Lung microvascular endothelial cell (primary cell): ENCODE measurements at places on chromosomes 7 and 10. TPM values are rescaled to one million over a fixed set of nuclear protein-coding genes. Genes with fewer than 3 reads are reported as not detected.

GRCh38 chr7:25664593-25664992 lies 436.3 kb upstream of the NPVF start:
- DNase-seq: no peak

The PAX4 gene
- total RNA-seq: not detected in 2 replicates

DNA sequence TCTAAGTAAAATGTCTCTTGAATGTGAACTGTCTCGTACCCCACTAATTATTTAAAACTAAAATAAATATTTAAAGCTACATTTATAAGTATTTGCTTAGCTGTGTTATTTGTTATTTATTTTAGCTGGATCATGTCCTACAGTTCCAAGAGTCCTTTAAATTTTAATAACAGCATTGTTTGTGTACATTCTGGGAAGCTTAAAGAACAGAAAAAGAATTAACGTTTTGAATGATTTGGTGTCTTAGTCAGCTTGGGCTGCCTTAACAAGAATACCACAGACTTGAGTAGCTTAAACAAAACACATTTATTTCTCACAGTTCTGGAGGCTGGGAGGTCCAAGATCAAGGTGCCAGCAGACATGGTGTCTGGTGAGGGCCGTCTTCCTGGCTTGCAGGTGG lies 107.4 kb downstream of the ITIH5 start:
- DNase-seq: no peak

The HMX2 gene
- not detected in 2 replicates for total RNA-seq

- DNase-seq: peak; percentile 83
These were observed 52.0 kb downstream of the THNSL1 start for GRCh38 chr10:25068152-25069058.
